ENCODE measurements at places on chromosomes 12 and 14. TPM values are rescaled to one million over a fixed set of nuclear protein-coding genes. Genes with fewer than 3 reads are reported as not detected.
A peak's percentile ranks its signal among the peaks of the same experiment; 100 is the strongest.

SERPINA6 gene
- total RNA-seq = not detected

GLIPR1 gene
- total RNA-seq = 36.0 TPM

OAS3 gene
- 2.6 TPM for total RNA-seq

SMIM41 gene
- 2.0 TPM for total RNA-seq

RAPGEF3 gene
- 2.8 TPM for total RNA-seq

SLC15A5 gene
- total RNA-seq = not detected

PTPN21 gene
- total RNA-seq = 9.2 TPM

DAO gene
- total RNA-seq = not detected

MANSC1 gene
- 1.3 TPM for total RNA-seq

HCAR3 gene
- under 0.01 TPM for total RNA-seq

STAT2 gene
- total RNA-seq = 368 TPM

LYSET gene
- 11.6 TPM for total RNA-seq

KLRC2 gene
- not detected for total RNA-seq

DNA sequence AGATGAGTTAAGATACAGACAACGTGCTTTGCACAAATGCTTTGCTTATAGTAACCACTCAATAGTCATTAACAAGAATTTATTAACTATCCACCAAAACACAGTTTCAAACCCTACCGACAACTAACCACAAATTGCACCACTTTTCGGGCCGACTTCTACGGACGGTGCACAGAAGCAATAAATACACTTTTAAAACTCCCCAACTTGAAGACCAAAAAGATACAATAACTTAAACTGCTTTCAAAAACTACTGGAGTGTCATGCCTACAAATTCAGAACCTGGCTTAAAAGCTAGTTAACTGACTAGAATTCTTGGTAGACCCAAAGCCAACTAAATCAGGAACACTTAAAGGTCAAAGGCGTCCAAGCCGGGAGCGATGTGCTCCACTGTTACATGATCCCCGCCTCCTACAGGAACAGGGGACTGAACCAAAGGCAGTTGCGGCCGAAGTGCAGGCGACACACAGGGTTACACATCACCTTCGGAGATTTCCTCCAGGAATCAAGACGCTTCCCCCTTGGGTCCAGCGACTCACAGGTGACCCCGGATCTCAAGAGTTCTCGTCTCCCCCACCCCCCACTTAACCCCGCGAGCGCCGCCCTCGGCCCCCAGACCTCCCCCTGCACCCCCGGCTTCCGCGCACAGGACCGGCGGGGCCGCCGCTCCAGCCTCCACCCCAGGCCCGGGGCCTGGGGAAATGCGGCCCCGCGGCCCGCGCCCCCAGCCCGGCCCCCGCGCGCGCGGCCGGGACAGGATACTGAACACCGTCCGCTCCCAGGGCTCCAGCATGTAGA lies 507 bp downstream of the SPTSSA start:
- DNase-seq = peak; percentile 47

DNA sequence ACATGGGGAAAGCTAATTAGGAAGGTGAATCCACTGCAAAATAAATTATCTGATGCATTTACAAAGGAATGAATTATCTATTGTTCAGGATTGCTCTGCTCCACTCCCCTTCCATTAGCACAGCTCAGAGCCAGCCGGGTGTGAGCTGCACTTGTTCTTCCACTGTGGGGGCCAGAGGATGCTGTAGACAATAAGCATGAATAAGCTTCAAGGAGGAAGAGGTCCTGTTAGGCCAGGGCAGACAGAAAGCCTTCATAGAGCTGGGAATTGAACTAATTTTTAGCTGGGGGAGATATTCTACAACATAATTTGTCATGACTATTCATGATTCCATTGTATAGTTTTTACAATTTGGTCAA lies 137.6 kb upstream of the MAX start:
- DNase-seq = no peak

DNA sequence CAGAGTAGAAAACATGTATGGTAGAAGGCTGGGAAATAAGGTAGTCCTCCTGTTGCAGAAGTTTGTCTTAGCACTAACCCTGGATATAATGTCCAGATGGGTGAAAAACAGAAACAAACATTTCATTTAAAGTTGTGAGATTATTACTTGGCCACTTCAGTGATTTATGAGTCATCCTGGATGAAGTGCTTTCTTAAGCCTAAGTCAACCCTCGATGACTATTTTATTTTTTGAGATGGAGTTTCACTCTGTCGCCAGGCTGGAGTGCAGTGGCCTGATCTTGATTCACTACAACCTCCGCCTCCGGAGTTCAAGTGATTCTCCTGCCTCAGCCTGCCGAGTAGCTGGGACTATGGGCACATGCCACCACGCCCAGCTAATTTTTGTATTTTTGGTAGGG lies 10.2 kb downstream of the DLST start:
- DNase-seq = peak; percentile 63

DNA sequence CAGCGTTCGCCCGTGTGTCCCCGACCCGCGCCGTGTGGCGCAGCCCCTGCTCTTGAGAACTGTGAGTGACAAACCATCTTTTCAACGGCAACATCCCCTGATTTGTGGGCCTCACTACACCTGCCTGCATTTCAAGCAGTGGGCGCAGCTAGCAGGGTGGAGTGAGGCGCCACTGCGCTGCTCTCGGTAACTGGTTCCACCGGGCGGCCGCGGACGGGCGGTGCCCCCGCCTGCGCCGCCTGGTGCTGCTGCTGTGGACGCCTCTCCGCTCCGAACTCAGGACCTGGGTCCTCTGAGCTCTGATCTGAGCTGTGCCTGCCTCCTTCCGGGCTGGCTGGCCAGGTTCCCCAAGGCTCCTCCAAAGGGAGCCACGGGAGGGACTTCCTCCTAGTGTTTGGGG lies 5.9 kb upstream of the DEGS2 start:
- no peak for DNase-seq

DNA sequence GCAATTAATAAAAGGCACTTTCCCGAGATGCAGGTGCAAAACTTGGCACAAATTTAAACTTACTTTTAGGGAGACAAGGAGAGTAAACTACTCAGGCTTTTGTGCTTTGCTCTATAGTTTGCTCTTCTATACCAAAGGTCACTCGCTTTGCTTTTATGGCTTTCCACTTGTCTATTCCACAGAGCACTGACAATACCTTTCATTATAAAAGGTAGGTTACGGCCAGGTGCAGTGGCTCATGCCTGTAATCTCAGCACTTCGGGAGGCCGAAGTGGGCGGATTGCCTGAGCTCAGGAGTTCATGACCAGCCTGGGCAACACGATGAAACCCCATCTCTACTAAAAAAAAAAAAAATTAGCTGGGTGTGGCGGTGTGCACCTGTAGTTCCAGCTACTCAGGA lies 32.9 kb downstream of the ALKBH1 start:
- DNase-seq = no peak

DNA sequence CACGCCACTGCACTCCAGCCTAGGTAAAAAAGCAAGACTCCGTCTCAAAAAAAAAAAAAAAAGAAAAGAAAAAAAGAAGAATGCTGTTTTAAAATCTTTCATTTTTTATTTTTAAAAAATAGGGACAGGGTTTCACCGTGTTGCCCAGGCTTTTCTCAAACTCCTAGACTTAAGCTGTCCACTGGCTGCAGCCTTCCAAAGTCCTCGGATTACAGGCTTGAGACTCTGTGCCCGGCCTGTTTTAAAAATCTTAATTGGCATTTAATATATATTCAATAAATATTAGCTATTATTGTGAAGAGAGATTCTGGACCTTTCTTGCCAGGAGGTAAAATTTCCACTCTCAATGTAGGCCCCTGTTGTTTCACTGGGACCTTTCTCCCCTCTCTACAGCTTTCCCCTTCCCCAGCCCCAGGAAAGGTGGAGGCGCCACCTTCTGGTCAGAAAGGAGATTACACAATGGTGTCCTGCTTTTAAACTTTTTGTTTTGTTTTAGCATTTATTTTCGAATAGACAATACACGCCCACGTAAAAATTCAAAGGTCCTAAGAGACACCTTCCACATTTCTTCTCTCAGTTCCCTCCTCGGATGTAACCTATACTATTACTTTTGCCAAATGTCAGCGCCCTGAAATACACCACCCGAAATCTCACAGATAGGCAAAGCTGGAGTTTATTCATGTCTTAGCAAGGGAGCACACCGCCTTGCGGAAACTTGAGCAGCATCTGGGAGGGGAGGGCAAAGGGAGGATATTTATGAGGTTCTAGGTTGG lies 23.8 kb upstream of the PHC1 start:
- DNase-seq = peak; percentile 33

DNA sequence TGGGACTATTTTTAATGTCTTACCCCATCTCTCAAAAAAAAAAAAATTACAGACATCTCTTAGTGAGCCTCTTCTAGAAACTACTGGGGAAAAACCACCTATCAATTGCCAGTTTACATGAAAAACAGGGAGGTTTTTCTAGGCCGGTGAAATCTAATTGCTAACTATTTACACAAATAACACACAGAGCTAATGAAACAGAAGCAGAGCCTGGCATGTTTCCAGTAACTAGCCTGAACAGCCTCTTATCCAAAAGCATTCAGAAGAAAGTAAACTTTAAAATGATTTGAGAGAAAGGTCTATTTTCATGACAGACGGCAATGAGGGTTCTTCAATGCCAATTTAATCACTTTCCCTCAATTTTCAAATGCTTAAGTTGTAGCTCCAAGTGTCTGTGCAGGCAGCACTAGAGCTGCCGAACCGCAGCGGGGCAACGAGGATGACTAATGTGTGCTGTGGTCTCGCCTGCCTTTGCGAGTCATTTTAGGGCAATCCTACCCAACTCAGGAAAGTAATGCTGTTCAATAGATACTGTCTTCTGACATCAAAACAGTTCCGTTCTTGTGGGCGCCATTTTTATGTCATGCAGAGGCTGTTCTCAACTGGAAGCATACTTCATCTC lies 84.6 kb downstream of the SETD3 start:
- DNase-seq = peak; percentile 50

DNA sequence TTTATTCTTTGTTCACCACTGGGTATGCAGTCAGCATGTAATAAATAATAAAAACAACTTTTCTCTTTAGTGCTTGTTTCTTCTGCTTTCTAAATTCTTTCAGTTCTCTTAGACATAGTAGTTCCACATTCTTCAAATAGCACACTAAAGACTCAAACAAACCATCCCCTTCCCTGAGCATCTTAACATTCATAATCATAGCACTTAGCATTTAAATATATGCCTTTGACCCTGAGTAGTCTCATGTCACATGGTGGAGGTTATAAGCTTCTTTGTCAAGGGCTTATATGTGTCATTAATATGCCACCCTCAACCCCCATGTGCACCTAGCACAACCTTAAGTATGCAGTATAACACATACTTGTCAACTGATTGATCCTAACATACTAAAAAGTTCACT lies 212.7 kb downstream of the PHLDA1 start:
- DNase-seq = peak; percentile 66

GRCh38 chr14:33737446-33737845 lies 213.4 kb downstream of the EGLN3 start:
- peak; percentile 95 for DNase-seq

DNA sequence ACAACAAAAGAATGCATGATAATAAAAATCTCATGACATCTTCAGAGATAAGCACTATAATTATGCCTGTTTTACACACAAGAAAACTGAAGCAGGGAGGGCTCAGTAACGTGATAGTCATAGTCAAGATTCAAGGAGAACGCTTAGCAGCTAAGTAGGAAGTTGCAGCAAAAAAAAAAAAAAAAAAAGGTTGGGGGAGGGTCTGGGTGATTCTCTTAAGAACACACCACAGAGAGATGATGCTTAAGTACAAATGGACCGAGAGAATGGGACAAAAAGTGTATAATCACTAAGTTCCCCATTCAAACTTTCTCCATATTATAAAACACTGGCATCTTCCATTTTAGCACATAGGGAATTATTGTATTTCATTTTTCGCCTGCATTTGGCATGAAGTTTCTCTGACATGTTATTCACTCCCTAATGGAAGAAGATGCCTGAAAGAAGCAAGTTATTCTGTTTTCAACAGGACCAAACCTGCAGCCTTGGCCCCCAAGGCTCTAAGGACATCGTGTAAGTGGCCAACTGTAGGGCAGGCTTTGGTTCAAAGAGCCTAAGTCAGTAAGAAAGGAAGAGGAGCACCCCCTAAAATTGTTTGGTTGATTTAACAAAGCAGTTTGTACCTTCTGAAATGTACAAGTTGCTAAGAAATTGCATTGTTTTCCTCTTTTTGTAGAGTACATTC lies 142.9 kb upstream of the TMPO start:
- no peak for DNase-seq

GRCh38 chr14:82420871-82421270 lies 887.2 kb upstream of the SEL1L start:
- no peak for DNase-seq

- DNase-seq = peak; percentile 18
These were observed 224.0 kb upstream of the BTG1 start for GRCh38 chr12:92369636-92370035.

- no peak for DNase-seq
These were observed 5.9 kb downstream of the CCDC198 start for GRCh38 chr14:57487771-57488170.

- no peak for DNase-seq
These were observed 439.4 kb upstream of the DCN start for GRCh38 chr12:91622037-91622436.

DNA sequence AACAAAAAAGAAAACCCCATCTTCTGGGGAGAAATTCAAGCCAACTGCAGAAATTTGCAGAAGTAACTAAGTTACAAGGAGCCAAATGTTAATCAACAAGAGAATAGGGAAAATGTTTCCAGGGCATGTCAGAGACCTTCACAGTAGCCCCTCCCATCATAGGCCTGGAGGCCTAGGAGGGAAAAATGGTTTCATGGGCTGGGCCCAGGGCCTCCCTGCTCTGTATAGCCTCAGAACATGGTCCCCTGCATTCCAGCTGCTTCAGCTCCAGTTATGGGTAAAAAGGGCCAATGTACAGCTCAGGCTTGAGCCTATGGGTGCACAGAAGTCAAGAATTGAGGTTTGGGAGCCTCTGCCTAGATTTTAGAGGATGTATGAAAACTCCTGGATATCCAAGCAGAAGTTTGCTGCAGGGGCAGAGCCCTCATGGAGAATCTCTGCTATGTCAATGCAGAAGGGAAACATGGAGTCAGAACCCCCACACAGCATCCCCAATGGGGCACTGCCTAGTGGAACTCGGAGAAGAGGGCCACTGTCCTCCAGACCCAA lies 260.9 kb downstream of the DUSP6 start:
- no peak for DNase-seq

DNA sequence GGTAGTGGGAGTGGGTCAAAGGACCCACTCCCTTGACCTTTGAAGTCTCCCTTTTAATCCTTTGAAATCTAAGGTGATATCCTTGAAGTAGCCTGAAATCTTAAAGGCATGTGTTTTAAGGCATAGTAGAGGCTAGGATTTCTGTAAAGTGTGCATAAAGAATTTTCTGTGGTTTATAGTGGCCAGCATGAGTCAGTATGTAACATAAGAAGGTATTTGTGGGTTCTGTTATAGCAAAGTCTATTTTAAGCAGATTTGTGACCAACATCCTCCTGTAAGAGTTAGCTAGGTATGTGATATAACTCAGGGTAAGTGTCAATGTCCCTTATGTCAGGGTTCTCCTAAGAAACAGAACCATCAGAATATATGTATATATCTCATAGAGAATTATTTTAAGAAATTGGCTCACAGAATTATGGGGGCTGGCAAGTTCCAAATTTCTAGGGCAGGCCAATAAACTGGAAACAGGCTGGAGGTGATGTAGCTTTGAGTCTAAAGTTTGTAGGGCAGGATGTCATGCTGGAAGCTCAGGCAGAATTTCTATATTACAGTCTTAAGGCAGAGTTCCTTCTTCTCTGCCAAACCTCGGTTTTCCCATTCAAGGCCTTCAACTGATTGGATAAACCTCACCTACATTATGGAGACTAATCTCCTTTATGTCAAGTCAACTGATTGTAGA lies 18.7 kb upstream of the EPYC start:
- peak; percentile 83 for DNase-seq

GRCh38 chr14:24883576-24883975 lies 166.4 kb downstream of the STXBP6 start:
- DNase-seq = no peak
